Mammary microvascular endothelial cell (primary cell): ENCODE measurements at places on chromosomes 1 and 21. TPM values are rescaled to one million over a fixed set of nuclear protein-coding genes. Genes with fewer than 3 reads are reported as not detected.

The OR10Z1 gene
- not detected in 2 replicates for total RNA-seq

The FTCD gene
- not detected in 2 replicates for total RNA-seq

The KLHL20 gene
- 15.3 and 21.6 TPM in 2 replicates for total RNA-seq

The C1orf74 gene
- total RNA-seq = 1.9 and 2.5 TPM in 2 replicates

The PROK1 gene
- not detected in 2 replicates for total RNA-seq

The TFB2M gene
- 17.3 and 22.4 TPM in 2 replicates for total RNA-seq

The AHCTF1 gene
- 17.7 and 17.9 TPM in 2 replicates for total RNA-seq

The SPRR2F gene
- not detected in 2 replicates for total RNA-seq

The ACTA1 gene
- not detected in 2 replicates for total RNA-seq

The KLF17 gene
- total RNA-seq = not detected in 2 replicates

The DENND2D gene
- 0.20 and 0.73 TPM in 2 replicates for total RNA-seq

The EPHB2 gene
- total RNA-seq = 29.1 and 32.1 TPM in 2 replicates

The TDRD5 gene
- total RNA-seq = under 0.01 and 0.05 TPM in 2 replicates

The CASP9 gene
- total RNA-seq = 11.3 and 17.4 TPM in 2 replicates

The UBL4B gene
- not detected in 2 replicates for total RNA-seq

The CELA3B gene
- total RNA-seq = not detected in 2 replicates

The CFHR3 gene
- total RNA-seq = not detected in 2 replicates

The CLIC6 gene
- total RNA-seq = not detected in 2 replicates

The ACBD3 gene
- total RNA-seq = 35.9 and 38.4 TPM in 2 replicates

The SPATA17 gene
- total RNA-seq = not detected in 2 replicates

The LRRC3 gene
- total RNA-seq = 3.5 and 5.5 TPM in 2 replicates

The SELENBP1 gene
- 1.9 and 3.4 TPM in 2 replicates for total RNA-seq

The NUF2 gene
- 27.1 and 32.0 TPM in 2 replicates for total RNA-seq

The TOE1 gene
- 13.1 and 18.8 TPM in 2 replicates for total RNA-seq

The AMY2B gene
- 0.07 TPM in 1 of 2 replicates, not detected in the other for total RNA-seq

The RBM11 gene
- total RNA-seq = not detected in 2 replicates

The LCE2C gene
- total RNA-seq = not detected in 2 replicates

The SLC35D1 gene
- total RNA-seq = 3.3 and 4.3 TPM in 2 replicates

The ANKRD45 gene
- not detected in 2 replicates for total RNA-seq

The CD164L2 gene
- not detected in 2 replicates for total RNA-seq

The PPIAL4G gene
- not detected in 2 replicates for total RNA-seq

The AMPD1 gene
- total RNA-seq = not detected in 2 replicates

The PFKL gene
- total RNA-seq = 137 and 166 TPM in 2 replicates

The LCE2D gene
- not detected in 2 replicates for total RNA-seq

The COL11A1 gene
- total RNA-seq = not detected in 2 replicates

The CD34 gene
- 42.1 and 42.3 TPM in 2 replicates for total RNA-seq

The CHIA gene
- total RNA-seq = not detected in 2 replicates

The CHRM3 gene
- not detected in 2 replicates for total RNA-seq

The REN gene
- 0.39 and 0.40 TPM in 2 replicates for total RNA-seq

The RXFP4 gene
- total RNA-seq = not detected in 2 replicates

The IFI44L gene
- total RNA-seq = 37.1 and 38.9 TPM in 2 replicates

The PPP1R15B gene
- total RNA-seq = 28.4 and 31.3 TPM in 2 replicates

The IFNLR1 gene
- total RNA-seq = 0.07 TPM in 1 of 2 replicates, not detected in the other

The MEF2D gene
- total RNA-seq = 30.1 and 32.3 TPM in 2 replicates
